ENCODE measurements at places on chromosomes 1 and 21.

- DNase-seq: no peak
Measured at GRCh38 chr1:1402072-1402900, 3.2 kb upstream of the CCNL2 start.

DNA sequence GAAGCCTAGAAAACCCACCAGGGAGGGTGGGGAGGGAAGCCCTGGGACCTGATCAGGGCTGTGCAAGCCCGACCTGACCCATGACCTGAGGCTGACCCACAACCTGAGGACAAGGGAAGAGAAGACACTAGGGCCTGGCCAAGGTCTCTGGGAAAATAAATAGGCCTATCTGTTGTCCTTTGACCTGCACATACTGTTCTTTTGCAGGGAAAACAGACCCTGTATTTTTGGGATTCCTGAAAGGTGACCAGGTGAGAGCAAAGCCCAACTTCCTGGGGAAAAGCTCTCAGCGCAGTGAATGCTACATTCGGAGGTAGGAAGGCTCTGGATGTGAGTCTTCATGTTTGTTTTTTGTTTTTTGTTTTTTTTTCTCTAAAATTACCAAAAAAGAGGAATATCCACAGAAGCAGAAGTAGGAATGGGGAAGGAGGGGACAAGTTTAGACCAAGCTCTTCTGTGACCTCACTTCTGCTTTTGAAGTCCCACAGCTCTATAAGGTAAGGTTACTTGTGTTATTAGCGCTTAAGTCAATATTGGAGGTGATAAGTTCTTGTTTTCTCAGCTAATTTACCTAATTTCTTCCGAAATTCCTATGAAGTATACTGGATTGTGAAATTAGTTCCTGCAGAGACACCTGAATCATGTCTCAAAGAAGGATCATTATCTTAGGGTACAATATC, 26.2 kb upstream of the LYST start:
- DNase-seq: peak; percentile 80

GRCh38 chr1:243293941-243294722, 38.3 kb downstream of the SDCCAG8 start:
- DNase-seq: no peak

GRCh38 chr1:53871221-53871620, 18.4 kb downstream of the YIPF1 start:
- DNase-seq: no peak

DNA sequence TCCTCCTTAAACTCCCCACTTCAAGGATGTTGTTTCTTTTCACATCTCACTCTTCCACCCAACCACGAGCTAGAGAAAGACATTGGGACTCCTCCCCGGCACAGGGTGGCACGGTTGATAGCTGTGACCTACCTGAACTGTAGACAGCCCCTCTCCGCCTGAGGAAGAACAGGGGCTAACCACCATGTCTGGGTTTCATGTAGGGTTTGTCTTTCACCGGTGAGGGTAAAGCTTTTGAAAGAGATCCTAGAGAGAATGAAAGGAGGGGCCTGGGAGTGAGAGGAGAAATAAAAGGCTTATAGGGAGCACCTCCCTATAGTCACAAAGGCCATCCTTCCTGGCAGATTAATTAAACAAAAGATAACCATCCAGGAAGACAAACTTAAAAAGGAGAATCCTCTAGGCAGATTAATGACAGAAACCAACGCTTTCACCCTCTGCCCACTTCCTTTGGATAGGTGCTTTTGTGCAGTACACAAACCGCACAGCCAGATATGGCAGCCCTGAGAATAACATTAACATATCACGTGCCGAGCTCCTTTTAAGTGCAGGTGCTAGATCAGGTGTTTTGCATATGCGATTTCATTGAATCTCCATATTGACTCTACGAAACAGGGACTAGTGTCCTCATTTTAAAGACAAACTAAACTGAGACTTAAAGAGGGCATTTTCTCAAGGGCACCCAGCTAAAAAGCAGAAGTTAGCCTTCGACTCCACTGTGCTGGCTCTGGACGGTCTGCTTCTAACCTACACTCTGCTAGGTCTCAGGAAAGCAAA, 178.1 kb upstream of the RUNX1 start:
- DNase-seq: peak; percentile 8

DNA sequence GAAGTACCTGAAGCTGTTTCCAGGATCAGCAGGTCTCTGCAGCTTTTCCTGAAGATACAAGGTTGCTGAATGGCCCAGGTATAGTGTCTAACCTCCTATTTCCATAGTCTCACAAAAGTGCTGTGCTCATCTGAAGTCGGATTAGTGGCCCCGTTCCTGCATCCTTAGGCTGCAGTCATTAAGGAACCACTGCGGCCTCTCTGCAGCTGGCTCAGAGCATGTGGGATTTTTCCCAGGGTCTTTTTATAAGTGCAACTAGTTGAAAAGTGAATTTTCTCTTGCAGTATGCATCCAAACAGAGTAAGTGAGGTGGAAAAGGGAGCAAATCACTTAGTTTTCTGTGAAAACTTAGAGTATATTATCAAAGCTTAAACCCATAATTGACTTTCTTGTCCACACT, 565.3 kb upstream of the NEGR1 start:
- DNase-seq: no peak

DNA sequence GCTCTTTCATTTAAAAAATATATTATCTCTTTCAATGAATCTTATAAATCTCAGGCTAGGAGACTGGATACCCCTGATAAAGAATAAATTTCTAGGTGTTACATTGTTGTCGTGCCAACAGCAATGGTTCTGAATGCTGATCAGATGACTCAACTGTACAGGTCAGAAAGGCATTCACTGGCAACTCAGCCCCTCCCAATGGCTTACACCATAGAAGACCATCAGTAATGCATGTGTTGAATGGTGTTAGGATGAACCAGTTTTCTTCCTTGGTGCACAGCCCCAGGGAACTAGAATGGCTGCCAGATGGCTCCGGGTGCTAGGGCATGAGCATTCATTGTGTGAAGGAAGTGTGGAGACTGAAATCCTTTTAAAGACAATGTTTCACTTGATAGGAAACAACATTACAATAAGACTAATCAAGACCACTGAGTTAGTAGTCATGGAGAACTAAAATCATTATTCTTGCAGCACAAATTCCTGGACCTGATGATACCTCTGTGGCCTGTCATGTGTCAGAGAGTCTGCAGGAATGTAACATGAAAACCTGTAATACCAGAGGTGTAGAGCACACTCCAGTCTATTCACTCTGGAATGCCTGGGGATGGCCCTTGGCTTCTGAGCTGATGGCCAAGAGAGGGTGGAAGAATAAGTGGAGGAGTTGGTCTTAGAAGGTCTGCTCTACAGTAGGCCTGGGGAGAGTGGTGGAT, 187.7 kb upstream of the LMO4 start:
- DNase-seq: no peak

DNA sequence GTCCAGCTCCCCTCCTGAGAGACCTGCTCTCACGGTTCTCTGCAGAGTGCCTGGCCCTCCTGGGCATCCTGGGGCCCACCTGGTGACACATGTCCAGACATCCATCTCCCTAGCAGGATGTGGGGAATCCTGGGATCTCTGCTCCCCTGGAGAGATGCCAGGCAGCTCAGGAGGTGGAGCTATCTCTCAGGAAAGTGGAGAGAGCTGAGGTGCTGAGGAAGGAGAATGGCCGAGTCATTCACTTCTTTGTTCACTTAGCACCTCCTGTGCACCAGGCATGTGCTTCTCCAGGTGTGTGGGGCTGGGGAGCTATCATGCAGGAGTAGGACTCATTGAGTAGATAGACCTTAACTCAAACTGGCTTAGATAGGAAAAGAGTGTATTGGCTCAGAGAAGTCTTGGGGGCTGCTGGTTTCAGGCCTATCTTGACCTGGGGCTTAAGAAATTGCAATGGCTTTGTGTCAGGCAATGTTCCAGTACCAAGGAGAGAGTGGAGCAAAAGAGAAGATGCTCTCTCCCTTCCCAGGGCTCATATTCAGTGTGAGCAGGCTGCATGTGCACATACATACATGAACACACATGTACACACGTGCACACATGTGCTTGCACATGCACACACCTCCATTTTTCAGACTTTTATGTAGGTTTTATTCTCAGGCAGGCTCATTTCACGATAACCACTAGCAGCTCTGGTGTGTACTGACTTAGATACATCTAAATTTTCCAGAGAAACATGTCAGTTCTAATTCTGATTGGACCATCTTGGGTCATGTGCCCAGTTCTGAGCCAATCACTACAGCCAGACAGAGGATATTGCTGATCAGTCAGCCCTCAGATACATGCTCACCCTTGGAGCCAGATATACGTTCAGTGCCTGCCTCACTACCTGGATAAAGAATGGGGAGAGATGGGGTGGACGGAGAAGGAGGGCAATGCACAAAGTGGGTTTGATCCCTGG, 437.6 kb downstream of the PTPRU start:
- no peak for DNase-seq

Data from GF-D8 (cell line).